ENCODE measurements at places on chromosomes 3 and 15.
A peak's percentile ranks its signal among the peaks of the same experiment; 100 is the strongest.

GRCh38 chr3:33989229-33989628 is 190.8 kb downstream of the PDCD6IP start:
- H3K4me1 ChIP-seq, result no peaks in the 10 kb centered on the region
- no peak overlapping the region for H3K27ac ChIP-seq
- H3K4me3 ChIP-seq, result no peak overlapping the region
- no peaks in the 10 kb centered on the region for H3K27me3 ChIP-seq
- no peaks in the 10 kb centered on the region for H3K36me3 ChIP-seq

DNA sequence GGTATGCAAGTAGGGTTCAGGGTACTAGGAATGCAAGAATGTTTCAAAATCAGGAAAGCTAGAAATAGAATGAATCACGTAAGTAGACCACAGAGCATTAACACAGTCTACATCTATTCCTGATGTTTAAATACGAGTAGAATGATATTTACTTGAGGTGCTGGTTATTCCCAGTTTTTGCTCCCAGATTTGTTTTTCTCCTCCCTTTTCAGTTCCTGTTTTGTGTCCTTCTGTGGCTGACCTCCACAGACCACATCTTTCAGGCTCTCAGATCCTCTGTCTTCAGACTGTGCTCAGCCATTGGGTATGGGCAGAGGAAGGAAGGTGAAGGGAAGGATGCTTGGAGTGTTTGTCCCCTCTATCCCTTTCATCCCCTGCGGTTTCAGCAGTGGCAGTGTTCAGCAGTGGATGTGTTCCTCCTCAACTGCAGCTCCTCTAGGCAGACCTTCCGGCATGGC is 276.6 kb downstream of the ZNF621 start:
- no peaks in the 10 kb centered on the region for H3K36me3 ChIP-seq
- H3K27ac ChIP-seq, result no peak overlapping the region
- no peak overlapping the region for H3K4me3 ChIP-seq
- H3K4me1 ChIP-seq, result no peaks in the 10 kb centered on the region

GRCh38 chr3:161644891-161645635 is 148.5 kb downstream of the OTOL1 start:
- no peak overlapping the region for H3K27ac ChIP-seq
- no peaks in the 10 kb centered on the region for H3K36me3 ChIP-seq
- no peak overlapping the region for H3K4me3 ChIP-seq
- no peak for DNase-seq
- no peaks in the 10 kb centered on the region for H3K4me1 ChIP-seq

DNA sequence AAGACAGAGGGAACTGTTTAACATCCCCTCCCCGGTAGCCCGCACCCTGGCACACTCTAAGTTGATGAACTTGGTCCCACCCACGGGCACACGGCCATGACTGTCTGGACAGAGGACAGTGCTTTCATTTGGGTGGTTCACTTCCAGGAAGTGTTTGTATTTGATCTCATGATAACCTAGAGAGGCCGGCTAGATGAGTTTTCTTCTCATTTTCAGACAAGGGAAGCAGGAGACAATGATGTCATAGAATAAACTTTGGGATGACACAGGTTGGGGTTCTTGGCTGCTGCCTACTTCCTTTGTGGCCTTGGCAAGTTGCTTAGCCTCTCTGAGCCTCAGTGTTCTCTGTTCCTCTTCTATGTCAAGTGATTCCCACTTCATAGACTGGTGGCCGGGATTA is 16.1 kb upstream of the LYSMD4 start:
- no peaks in the 10 kb centered on the region for H3K27me3 ChIP-seq
- no peak overlapping the region for H3K27ac ChIP-seq
- H3K36me3 ChIP-seq, result no peaks in the 10 kb centered on the region
- no peak for DNase-seq

GRCh38 chr3:46946416-46946815 is 30.1 kb downstream of the CCDC12 start:
- H3K27me3 ChIP-seq, result no peaks in the 10 kb centered on the region
- H3K4me1 ChIP-seq, result peaks cover 80% of the 10 kb centered on the region
- DNase-seq, result no peak

DNA sequence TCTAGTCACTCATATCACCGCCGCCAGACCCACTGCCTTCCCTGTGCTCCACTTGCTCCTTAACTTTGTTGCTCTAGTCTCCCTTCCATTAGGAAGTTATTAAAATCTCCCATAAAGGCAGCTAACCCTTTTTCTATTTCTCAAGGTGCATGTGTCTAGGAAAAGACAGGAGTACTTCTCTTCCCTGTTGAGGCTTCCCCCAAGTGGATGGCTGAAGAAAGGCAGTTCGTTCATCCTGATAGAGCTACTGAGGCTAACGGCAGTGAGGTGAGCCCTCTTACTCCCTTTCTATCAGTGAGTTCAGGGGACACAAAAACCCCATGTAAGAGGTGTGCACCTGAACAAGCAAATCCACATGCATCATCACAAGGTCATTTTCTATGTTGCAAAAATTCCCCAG is 397.8 kb downstream of the IGSF11 start:
- H3K4me3 ChIP-seq, result no peak overlapping the region
- H3K4me1 ChIP-seq, result no peaks in the 10 kb centered on the region
- H3K27ac ChIP-seq, result no peak overlapping the region
- DNase-seq, result peak; percentile 38

GRCh38 chr15:70596354-70597055 is 166.9 kb downstream of the UACA start:
- no peaks in the 10 kb centered on the region for H3K27me3 ChIP-seq
- H3K36me3 ChIP-seq, result no peaks in the 10 kb centered on the region
- H3K4me3 ChIP-seq, result no peak overlapping the region
- H3K27ac ChIP-seq, result no peak overlapping the region
- DNase-seq, result no peak

- H3K36me3 ChIP-seq, result peaks cover 9% of the 10 kb centered on the region
- no peak overlapping the region for H3K4me3 ChIP-seq
- DNase-seq, result no peak
- H3K27ac ChIP-seq, result no peak overlapping the region
- 0 out of 2 replicates have a peak, but pooled peaks cover 9% of the 10 kb centered on the region for H3K4me1 ChIP-seq
- H3K27me3 ChIP-seq, result no peaks in the 10 kb centered on the region
These were observed 38.2 kb downstream of the TGFBR2 start for GRCh38 chr3:30644615-30645014.

DNA sequence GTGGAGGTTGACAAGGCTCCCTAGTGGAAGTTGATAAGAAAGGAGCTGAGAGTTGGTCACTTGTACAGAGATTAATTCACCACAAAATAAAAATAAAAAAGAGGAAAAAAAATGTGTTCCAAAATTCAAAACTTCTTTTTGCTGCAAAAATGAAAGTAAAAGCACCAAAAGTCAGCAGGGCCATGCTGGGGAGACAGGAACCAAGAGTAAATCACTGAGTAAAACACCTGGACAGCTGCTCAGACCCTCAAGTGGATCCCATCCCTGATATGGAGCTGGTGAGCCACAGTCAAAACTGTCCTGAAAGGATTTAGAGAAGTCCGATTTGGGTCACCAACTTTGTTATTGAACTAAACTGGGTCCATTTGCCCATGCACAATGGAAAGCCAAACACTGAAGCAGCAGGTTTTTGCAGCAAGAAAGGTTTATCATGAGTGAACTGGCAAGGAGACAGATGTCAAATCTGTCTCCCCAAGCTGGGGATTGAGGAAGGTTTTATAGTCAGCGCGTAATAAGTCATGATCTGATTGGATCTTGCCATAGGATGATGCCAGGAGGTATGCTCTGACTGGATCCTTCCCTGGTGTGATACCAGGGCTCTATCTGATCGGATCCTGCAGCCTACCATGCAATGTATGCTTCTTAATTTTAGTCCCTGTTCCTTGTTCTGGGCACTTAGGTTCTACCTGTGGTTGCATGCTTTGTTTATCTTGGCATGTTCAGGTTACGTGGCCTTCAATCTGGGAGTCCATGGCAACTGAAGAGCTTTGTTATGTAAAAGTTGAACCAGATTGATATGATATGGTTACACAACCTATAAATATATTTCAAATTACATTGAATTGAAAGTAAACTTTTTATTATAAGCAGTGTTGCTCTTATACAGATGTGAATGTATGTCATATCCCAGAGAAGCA is 313.2 kb downstream of the POLQ start:
- H3K4me3 ChIP-seq, result no peak overlapping the region
- no peaks in the 10 kb centered on the region for H3K36me3 ChIP-seq
- no peaks in the 10 kb centered on the region for H3K27me3 ChIP-seq
- no peak for DNase-seq
- H3K27ac ChIP-seq, result no peak overlapping the region

DNA sequence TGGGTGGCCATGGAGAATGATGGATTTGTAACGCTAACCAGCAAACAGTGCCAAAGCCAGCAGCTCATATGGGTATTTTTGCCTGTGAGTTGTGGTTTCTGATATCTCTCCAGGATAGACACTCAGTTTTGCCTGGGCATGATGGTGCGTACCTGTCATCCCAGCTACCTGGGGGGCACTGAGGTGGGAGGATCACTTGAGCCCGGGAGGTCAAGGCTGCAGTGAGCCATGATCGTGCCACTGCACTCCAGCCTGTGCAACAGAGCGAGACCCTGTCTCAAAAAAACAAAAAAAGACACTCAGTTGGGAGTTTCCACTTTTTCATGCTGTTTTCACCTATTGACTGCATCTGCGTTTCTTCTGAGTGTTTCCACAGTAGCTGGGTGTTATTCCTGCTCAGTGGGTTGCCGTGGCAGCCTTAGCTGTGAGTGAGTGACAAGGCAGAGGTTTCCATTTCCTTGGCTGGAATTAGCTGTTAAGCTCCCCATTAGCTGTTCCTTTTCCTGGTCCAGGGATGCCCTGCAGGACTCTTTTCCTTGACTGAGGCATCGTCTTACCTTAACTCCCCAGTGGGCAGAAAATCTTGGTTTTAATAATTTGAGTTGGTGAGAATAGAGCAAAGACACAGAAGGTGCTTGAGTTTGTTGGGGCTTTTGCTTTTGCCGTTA is 14.2 kb upstream of the RPP14 start:
- H3K4me1 ChIP-seq, result no peaks in the 10 kb centered on the region
- no peak for DNase-seq
- H3K4me3 ChIP-seq, result no peak overlapping the region

GRCh38 chr3:194854659-194855390 is 169.1 kb downstream of the FAM43A start:
- H3K36me3 ChIP-seq, result no peaks in the 10 kb centered on the region
- H3K27me3 ChIP-seq, result no peaks in the 10 kb centered on the region
- H3K4me3 ChIP-seq, result no peak overlapping the region
- no peak for DNase-seq

DNA sequence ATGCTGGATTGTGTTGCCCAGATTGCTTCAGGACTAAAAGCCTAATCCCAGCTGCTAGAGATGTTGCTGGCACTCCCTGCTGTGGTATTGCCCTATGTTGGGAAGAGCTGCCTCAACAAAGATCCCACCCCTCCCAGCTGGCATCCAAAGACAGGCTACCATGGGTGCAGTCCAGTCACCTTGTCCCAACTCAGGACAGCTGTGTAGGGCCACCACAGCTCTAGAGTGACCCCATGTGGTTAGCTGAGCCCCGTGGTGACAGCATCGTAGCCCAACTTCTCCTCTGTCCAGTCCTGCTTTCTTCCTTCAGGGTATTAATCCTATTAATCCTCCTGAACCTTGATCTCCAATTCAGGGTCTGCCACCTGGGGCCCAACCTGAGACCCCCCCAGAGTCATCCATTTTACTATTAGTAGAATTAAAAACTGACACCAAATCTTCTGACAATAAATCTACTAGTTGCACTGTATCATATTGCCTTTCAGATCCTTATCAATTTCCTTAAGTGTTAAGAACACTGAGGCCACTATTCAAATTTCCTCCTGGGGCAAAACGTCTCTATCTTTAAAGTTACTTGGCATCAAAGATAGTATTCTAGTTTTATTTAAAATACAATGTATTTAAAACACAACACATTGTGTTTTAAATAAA is 83.5 kb downstream of the AQP9 start:
- H3K36me3 ChIP-seq, result no peaks in the 10 kb centered on the region
- H3K4me1 ChIP-seq, result no peaks in the 10 kb centered on the region
- H3K27me3 ChIP-seq, result no peaks in the 10 kb centered on the region
- no peak overlapping the region for H3K4me3 ChIP-seq
- no peak overlapping the region for H3K27ac ChIP-seq
- DNase-seq, result peak; percentile 47

- no peaks in the 10 kb centered on the region for H3K27me3 ChIP-seq
- H3K4me1 ChIP-seq, result peaks cover 15% of the 10 kb centered on the region
- no peak for DNase-seq
- H3K36me3 ChIP-seq, result no peaks in the 10 kb centered on the region
These were observed 4.4 kb downstream of the ZBTB38 start for GRCh38 chr3:141372656-141373055.

DNA sequence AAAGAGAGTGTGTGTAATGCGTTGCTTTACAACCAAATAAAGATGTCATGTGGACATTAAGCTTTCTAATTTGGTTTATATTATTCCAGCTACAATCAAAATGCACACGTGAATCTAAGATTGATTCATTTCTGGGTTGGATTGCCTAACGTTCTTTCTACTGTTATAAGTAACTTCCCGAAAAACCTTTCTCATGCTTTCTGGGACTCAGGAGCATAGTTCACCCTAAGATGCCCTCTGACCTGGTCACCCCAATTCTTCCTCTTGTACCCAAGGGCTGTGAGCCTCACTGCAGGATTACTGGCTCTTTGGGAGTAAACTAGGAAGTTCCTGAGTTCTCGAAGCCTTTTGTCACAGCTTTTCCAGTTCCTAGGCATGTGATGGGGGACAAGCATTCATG is 12.7 kb upstream of the LMCD1 start:
- H3K27ac ChIP-seq, result peak overlapping the region; percentile 56
- H3K4me1 ChIP-seq, result peaks cover 79% of the 10 kb centered on the region
- no peak for DNase-seq
- H3K4me3 ChIP-seq, result no peak overlapping the region

DNA sequence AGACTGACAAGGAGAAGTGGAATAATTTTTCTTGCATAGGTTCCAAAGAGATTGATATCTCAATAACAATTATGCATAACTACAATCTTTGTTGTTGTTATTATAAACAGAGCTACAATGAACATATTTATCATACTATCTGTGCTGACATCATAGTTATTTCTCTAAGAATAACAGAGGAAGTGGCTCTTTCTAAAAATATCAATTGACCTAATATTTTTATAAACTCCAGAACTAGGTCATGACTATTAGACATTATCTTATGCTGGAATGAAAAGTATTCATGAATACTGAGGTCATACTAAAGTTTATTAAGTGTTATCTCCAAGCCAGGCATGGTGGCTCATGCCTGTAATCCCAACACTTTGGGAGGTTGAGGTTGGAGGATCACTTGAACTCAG is 114.1 kb downstream of the DCLK3 start:
- no peak overlapping the region for H3K27ac ChIP-seq
- H3K36me3 ChIP-seq, result no peaks in the 10 kb centered on the region
- H3K4me3 ChIP-seq, result no peak overlapping the region
- H3K27me3 ChIP-seq, result no peaks in the 10 kb centered on the region
- no peak for DNase-seq
- peaks cover 14% of the 10 kb centered on the region for H3K4me1 ChIP-seq

- H3K27ac ChIP-seq, result no peak overlapping the region
- no peaks in the 10 kb centered on the region for H3K4me1 ChIP-seq
- H3K4me3 ChIP-seq, result no peak overlapping the region
- no peaks in the 10 kb centered on the region for H3K27me3 ChIP-seq
- no peaks in the 10 kb centered on the region for H3K36me3 ChIP-seq
These were observed 79.4 kb downstream of the SENP7 start for GRCh38 chr3:101433652-101434051.
